Neuronal stem cell (in vitro differentiated cells): ENCODE measurements at places on chromosomes 7 and 10.

DNA sequence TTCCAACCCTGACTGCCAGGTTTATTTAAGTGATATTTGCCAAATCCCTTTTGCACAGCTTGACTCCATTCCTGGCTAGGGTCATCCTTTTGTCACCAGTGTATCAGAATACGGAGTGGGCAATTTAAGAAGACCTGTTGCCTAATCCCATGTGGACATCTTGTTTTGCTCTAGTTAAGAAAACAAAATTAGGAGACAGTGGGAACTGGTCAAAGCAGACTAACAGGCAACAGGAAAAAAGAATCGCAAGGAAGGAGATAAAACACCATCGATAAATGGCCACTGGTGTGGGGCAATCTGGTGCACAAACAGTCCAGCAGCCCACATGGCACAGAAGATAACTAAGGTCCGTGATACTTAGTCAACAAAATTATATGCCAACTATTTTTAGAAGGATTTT, 21.4 kb downstream of the KDM7A start:
- no peak for DNase-seq

- no peak for DNase-seq
These were observed 198.1 kb downstream of the ZNF438 start for GRCh38 chr10:30833628-30833970.

DNA sequence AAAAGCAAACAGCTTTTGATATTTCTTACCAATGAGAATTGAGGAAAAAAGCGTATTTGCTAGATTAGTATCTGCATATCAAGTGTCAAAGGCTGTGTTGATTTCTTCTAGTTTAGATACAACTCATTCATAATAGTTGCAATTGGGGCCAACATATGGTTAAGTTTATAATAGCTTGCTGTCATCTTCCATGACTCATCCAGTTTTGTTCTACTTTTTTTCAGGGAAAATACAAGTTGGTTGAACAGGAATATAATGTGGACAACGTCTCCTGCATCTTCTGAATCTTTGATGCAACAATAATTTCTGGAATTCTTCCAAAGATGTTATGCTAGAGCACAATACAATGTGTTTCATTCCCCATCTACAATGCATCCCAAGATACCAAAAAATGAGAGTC, 182.0 kb downstream of the THSD7A start:
- no peak for DNase-seq

- no peak for DNase-seq
These were observed 298.6 kb upstream of the KIAA1217 start for GRCh38 chr10:23910291-23910690.

DNA sequence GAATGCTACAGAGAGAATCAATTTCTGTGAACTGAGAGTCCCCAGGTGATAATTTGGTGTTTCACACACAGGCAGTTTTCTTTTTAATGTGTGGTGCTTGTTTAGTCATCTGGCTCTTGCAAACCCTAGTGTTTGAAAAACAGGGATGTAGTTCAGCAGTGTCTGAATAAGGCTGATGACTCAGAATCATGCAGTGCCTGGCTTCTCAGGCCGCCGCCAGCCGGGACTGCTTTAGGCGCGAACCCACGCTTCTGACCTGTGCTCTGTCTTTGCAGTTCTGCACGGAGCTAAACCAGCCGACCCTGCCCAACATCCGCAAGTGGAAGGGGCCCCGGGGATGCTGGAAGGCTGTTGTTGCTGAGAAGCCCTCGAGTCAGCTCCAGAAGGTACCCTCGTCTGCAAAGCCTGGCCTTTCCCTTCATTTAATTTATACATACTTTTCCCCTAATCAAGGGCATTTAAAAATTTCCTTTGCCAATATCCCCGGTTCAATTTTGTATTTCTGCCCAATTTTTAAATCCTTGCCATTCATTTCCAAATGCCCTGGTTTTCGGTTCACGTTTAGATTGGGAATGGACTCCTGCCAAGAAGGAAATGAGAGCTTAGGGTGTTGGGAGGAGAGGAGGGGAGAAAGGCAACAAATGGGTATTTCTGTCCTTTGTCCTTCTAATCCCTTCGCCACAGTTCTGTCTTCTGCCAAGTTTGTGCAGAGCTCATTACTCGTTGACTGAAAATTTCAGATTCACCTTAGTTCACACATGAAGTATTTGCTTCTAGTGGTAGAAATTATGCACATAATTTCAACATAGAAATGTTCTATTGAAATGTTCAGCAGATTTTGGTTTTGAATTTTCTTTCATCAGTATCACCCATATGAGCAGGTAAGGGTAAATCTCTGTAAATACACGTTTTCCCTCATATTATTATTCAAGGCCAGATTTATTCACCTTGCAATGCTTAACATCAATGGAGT, 108.5 kb upstream of the ANLN start:
- DNase-seq = no peak
